ENCODE measurements at places on chromosomes 11 and 22. TPM values are rescaled to one million over a fixed set of nuclear protein-coding genes. Genes with fewer than 3 reads are reported as not detected.

The MISFA gene
- total RNA-seq: 0.29 TPM

The SLC22A6 gene
- total RNA-seq: not detected

The APOL4 gene
- total RNA-seq: 2.9 TPM

The GSTT2B gene
- total RNA-seq: 13.8 TPM

The FAT3 gene
- 2.2 TPM for total RNA-seq

The GANAB gene
- total RNA-seq: 242 TPM

The VPREB1 gene
- total RNA-seq: not detected

The MS4A6E gene
- total RNA-seq: not detected

The RRM1 gene
- total RNA-seq: 65.1 TPM

The SUSD2 gene
- total RNA-seq: 0.72 TPM

The FXYD6 gene
- not detected for total RNA-seq
